ENCODE measurements at places on chromosomes 6 and 20.
A peak's percentile ranks its signal among the peaks of the same experiment; 100 is the strongest.

GRCh38 chr6:80469977-80470376, 363.5 kb downstream of the BCKDHB start:
- no peak for DNase-seq

- no peak for DNase-seq
Measured at GRCh38 chr20:9615118-9615517, 100.7 kb downstream of the LAMP5 start.

- no peak for DNase-seq
Measured at GRCh38 chr6:134523051-134523450, 205.1 kb upstream of the SGK1 start.

- DNase-seq: no peak
Measured at GRCh38 chr6:28209753-28210535, 15.1 kb upstream of the ZSCAN9 start.

DNA sequence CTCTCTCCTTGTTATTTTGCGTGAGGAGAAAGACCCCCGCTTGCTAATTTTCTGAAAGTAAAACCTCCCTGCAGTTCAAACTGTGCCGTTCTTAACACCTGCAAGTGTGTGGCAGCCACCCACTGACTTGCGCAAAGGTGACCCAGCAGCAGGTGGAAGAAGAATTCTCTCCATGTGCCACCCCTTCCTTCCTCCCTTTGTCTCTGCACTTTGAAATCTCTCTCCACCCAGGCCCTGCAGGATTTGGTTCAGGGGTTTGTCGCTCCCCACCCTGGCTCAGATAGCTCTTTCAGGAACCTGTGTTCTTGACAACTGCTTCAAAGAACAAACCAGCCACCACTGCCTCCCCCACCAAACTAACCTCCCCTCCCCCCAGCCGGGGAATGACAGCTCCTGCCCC, 41.4 kb downstream of the ZNF831 start:
- no peak for DNase-seq

DNA sequence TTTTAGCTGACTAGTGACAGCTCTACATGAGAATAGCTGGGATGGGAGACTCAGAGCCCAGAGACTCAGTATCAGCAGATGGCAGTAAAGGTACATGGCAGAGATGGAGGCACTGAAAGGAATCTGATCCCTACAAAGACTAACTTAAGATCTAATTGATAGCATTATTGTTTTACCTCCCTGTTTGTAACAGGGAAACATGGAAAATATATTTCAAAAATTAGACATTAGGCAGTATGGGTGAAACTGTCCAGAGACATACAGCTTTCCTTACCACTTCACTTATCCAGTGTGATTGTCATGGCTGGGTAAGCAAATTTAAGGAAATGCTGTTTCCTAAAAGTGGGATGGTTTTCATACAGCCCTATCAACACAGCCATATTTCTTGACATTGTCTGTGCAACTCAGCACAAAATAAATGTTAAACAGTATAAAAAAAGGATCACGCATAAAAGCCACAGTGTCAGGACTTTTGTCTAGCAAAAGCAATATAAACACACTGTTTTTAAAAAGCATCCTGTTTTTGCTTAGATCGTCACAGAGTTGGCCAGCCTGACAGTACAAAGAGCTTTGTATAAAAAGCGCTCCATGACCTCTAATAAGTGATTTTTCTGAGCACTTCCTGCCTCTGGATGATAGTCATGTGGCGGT, 376.9 kb downstream of the PHF3 start:
- DNase-seq: no peak

DNA sequence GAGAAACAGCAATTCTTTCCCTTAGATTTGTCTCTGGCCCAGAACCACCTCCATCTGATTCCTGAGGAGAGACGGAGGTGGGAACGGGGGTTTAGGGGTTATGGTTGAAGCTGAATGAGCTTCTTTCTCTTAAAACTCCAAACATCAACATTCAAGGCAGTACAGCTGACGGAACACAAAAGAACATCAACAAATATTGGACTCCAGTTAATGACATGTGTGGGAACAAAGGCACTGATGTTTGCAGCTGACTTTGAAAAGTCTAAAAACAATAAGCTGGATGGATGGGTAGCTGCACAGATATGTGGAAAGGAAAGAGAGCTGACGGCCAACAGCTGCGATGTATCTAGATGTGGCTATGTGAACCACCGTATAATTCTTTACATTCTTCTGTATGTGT, 256.5 kb downstream of the SOD2 start:
- DNase-seq: no peak

- peak; percentile 68 for DNase-seq
Measured at GRCh38 chr6:170439366-170440361, 113.4 kb downstream of the PSMB1 start.

- no peak for DNase-seq
Measured at GRCh38 chr20:14418376-14418775, 81.0 kb upstream of the FLRT3 start.

DNA sequence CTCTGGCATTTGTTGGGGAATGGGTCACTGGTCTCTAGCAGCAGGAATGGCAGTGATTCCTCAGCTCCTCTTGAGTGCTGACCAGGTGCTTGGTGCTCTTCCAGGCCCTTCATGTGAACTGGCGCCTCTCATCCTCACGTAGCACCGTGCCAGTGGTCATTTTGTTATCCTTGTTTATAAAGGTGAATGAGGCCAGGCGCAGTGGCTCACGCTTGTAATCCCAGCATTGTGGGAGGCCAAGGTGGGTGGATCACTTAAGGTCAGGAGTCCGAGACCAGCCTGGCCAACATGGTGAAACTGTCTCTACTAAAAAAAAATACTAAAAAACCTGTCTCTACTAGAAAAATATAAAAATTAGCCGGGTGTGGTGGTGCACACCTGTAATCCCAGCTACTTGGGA, 301.3 kb downstream of the QKI start:
- DNase-seq: no peak

DNA sequence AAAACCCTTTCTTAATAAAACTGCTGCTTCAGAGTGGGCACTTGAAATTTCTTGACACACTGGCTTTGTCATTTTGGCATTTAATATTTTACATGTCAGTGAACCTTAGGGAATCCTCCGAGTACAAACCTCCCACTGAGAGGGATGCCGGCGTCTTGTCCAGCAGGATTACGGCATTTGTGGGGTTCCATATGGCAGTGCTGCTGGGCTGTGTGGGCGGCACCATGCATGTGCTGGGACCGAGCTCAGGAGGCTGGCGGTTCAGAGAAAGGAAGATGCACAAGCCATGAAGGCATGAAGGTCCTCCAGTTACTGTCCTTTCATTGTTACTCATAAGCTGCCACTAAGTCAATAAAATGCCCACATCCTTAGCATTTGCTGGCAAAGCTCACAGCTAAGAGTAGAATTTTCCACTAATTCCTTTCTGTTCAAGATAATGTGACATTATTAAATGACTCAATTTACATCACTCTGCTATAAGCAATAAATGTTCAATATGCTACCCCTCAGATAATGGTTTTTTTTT, 61.4 kb downstream of the LY86 start:
- no peak for DNase-seq

DNA sequence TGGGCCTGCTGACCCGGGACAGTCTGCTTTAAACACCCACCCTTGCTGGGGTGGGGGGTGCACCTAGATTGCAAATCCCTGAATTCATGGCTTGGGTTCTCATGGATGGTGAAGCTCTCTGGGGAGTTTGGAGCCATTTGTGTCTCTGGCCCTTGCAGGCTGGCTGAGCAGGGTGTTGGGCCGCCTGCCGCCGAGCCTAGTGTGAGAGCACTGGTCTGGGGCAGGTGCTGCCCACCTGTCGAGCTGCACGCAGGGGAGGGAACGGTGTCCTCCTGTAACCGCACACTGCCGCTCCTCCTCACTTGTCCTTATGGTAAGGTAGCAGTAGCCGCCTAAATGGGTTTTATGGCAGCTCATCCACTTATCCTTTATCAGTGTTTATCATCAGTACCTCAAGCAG, 143.9 kb downstream of the DTNBP1 start:
- no peak for DNase-seq

DNA sequence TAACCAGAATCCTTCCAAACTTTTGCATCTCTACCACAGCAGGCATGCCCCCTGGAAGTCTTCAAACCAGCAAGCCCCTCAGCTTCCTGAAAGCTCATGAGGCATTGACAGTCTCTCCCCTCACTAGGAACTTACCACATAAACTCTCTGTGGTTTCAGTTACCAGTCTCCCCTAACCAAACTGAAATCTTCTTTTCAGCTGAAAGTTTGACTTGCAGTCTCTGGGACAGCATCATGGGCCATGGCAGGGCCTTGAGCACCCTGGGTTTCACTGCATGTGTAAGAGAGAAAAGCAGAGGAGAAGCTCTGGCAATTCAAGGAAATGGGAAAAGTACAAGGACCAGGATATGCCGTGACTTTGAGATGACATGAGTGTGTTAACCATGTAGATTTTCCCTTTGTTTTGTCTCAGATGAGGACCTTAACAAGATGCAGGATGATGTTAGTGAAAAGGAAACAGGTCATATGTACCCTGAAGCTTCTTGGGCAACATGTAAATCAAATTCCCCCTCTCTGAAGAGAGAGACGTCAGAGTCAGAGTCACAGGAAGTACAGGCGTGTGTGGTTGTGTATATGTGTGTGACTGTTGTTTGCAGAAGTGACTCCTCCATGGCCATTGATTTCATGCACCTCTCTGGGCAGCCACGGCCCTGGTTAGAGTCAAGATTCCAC, 106.3 kb downstream of the TNFRSF21 start:
- no peak for DNase-seq

- peak; percentile 72 for DNase-seq
Measured at GRCh38 chr6:84428300-84428907, 201.0 kb upstream of the CEP162 start.

GRCh38 chr6:163730246-163731210, 316.0 kb downstream of the QKI start:
- no peak for DNase-seq

- DNase-seq: no peak
Measured at GRCh38 chr6:28064272-28064671, 16.1 kb upstream of the ZNF165 start.

DNA sequence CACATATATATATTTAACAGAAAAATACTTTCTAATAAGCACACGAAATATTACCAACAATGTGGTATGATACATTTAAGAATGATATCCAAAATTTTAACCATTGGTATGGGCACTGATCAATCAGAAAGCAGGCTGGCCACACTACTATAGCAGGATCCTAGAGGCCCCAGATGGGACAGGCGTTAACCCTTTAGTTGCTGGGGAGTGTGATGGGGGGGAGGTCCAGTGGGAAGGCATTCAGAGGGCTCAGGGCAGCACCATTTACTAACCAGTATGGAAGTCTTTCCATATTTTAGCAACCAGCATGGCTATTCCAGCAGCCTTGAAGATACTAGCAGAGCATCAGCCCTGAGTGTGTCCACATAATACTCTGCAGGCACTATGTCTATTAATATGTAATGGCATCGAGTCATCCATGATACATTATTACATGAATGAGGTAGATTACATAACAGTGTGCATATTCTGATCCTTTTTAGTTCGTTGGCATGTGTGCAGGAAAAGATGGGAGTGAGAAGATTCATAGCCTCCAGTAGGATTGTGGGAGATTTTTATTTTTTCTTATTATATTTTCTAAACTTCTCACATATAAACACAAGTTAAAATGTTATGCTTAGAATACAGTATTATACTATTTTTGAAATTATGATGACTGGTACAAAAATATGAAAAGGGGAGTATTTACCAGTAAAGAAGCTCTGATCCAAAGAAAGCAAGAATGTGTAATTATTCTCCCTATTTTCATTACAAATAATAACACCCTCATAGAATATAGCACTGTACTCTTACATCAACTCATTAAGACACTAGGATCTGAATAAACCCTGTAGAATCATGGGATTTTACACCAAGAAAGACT, 78.9 kb downstream of the FAM217A start:
- DNase-seq: no peak

DNA sequence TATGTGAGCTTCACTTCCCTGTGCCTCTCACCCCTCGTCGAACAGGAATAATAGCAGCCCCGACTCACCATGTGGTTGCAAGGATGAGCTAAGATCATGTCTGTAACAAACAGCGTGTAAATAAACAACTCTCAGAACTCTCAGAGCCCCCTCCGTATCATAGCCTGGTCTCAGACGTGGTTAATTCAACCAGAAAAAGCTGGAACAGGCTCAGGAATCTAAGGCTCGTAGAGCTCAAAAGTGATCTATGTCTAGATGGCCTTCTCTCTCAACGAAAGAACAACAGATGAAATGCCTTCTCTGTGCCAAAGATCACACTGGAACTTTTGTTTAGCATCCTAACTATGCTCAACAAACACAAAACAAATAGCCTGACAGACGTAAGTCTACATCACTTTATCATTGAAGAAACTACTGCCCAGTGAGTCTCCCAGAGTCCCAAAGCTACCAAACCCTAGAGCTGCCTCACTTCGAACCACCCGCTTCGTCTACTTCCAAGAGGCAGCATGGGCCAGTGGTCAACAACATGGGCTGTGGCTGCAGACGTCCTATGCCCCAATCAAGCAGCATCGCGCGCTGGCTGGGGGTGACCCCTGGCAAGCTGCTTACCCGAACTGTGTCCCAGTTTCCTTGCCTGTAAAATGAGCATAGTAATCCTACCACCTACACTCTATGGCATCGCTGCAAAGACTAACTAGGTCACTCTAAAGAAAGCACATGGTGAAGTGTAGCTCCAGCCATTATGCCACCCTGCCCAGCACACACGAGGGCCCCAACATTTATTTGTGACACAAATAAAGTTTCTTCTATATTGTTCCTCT, 35.1 kb downstream of the NFATC2 start:
- no peak for DNase-seq

DNA sequence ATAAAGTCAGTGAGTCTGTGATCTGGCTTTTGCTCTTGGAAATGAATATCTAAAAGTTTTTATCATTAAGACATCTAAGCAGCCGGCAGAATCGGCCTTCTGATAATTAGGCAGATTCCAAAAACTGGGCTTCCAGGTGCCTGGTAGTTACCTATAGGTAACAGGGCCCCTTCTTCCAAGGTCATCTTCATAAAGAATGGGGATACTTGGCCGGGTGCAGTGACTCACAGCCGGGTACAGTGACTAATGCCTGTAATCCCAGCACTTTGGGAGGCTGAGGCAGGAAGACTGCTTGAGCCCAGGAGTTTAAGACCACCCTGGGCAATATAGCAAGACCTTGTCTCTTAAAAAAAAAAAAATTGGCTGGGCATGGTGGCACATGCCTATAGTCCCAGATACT, 12.9 kb upstream of the RBL1 start:
- DNase-seq: no peak

GRCh38 chr20:34401741-34402455, 38.8 kb downstream of the ITCH start:
- no peak for DNase-seq

DNA sequence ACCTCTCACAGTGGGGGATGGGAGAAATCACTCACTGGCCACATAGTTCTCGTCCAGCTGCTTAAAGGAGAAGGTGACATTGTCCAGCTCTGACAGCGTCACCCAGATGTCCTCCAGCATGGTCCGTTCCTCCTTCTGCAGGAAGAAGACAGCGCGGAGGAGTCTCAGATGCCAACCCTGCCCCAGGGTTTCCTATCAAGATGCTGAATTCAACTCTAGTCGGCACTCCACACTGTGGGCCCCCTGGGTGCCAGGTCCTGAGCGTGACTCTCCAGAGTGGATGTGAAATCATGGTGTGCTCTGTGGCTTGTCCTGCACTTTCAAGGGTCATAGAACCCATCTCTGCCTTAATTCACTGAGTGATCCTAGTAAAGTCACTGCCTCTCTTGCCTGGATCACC, 193.2 kb downstream of the PREX1 start:
- no peak for DNase-seq

All from Daoy (cell line).